ENCODE measurements at places on chromosomes 13 and 19.

DNA sequence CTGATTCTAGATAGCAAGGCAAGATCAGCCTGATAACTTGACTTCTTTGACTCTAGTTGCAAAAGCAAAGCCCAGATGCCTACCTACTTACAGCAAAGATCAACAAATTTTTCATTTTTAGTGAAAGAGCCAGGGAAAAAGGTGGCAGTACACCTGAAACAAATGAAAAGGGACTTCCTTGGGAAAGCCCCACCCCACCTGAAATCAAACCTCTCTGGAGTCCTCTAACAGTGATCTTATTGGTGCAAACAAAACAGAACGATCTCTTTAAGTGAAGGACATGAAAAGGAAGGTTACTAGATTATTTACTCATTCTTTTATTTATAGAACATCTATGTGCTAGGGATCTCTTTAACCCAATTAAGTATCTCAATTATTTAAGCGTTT is 507 bp upstream of the LCP1 start:
- DNase-seq, result no peak

- no peak for DNase-seq
Observed at GRCh38 chr13:44904967-44905366, 84.3 kb downstream of the NUFIP1 start.

GRCh38 chr13:103883164-103883563 is 816.9 kb upstream of the SLC10A2 start:
- DNase-seq, result no peak

- no peak for DNase-seq
Observed at GRCh38 chr13:113080901-113081521, 24.6 kb upstream of the F7 start.

DNA sequence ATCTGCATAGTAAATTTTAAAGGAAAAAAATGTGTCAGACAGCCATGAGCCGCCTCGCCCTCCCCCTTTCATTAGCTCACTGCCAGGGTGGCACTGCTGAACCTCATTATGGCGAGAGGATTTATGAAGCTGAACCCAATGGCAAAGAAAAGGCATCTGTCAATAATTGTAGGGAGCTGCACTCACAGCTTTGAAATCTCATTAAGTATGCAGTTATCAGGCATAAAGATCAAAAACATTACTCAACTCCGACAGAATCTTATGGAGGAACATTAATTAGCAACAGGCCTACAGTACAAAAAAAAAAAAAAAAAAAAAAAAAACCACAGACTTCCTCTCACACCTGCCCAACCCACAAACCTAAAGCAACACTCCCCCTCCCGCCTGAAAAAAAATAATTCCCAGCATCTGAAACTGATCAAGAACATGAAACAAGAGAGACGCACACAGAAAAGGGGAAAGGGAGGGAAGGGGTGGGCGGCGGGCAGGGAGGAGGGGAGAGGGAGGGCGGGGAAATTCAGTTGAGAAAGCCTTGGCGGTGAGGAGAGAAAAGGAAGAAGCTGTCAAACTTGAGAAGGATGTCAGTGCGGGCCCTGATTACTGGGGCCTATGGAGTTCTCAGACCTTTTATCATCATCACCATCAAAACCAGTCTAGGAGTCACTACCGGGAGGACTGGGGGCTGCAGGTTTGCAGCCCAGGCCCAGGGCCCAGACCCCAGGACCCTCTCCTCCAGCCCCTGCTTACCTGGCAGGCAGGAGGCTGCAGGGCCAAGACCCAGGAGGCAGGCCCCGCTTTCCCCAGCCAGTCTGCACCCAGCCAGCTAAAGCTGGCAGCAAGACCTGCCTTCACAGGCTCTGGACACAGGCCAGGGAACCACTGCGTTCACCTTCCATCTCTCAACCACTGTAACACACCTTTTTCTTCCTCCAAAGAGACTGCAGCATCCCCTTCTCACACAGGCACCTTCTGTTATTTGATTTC is 8.9 kb downstream of the TSHZ3 start:
- DNase-seq, result no peak

DNA sequence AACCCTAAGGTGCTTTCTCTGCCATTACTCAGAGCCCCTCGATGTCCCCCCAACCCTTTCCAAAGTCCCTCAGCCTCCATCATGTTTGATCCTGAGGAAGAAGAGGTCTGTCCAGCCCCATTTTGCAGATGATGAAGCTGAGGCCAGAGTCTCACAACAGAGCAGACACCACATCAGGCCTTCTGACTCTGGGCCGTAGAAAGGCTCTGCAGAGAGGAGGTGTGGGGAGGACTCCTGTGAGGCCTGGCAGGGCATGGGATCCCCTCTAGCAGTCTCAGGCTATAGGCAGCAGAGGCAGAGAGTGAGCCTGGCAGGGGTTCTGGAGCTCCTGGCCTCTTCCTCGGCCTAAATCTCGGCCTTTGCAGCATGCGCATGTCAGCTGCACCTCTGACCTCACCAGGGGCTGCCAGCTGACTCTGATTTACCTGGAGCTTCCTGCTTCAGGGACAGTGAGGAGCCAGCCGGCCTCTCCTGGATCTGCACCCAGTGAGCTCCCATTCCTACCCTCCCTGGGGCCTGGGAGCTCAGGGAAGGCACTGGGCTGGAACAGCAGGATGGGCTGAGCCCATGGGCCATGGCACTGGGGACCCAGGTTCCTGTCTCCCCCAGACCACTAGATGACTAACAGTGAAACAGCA is 41.7 kb upstream of the VSTM2B start:
- DNase-seq, result no peak

- DNase-seq, result no peak
Observed at GRCh38 chr13:40979232-40979631, 39.9 kb downstream of the ELF1 start.

DNA sequence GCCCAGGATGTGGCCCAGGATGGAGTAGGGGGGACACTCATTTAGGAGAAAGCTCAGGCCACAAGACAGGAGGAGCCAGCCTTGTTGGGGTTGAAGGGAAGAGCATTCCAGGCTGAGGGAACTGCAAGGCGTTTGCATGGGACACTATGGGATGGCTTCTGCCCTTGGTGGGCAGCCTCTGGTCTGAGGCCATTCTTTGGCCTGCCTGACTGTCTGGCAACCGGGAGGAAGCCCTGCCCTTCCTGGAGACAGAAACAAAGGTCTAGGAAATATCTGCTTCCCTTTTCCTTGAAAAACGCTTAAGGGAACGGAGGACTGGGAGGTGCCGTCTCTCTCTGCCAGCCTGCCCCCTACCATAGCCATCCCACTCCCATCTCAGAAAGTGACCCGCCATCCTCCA is 2.8 kb upstream of the ICAM1 start:
- no peak for DNase-seq

DNA sequence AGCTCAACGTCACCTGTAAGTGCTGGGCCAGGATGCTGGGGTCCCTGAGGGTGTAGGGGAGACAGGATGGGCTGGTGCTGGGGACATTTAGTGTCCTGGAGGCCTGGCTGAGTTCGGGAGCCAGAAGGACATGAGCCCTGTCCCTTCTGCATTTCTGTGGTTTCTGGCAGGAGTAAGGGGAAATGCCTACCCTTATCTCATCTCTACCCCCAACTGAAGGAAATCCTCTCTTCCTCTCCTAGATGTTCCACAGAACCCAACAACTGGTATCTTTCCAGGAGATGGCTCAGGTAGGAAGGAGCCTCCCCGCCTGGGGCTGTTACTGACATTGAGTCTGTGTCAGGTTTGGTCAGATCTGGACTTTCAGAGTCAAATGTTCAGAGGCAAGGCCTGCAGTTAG is 1.2 kb downstream of the CD33 start:
- DNase-seq, result no peak
